ENCODE measurements at places on chromosomes 4 and X.
A peak's percentile ranks its signal among the peaks of the same experiment; 100 is the strongest.

- DNase-seq, result no peak
Observed at GRCh38 chrX:39965051-39965573, 132.6 kb downstream of the BCOR start.

GRCh38 chr4:6758728-6759127 lies 23.8 kb upstream of the KIAA0232 start:
- no peak for DNase-seq

DNA sequence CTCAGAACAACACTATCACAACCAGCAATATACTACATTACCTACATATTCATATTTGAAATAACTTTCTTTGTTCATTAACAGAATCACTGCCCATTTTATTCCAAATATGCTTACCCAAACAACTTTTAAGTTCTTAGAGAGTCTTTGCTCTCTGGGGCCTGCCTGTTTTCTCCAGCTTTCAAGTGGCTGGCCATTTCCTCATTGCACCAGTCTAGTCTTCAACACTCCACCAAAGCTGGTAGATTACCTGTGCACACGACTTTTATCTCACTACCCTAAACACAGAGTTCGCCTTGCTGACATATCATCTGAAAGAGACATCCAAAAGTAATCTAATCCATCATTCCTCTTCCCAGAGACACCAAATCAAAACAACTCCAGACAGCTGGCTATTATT lies 66.2 kb downstream of the PRDM5 start:
- DNase-seq, result no peak

GRCh38 chrX:150762258-150763165 lies 69.3 kb downstream of the MTMR1 start:
- DNase-seq, result no peak

GRCh38 chrX:119605464-119606279 lies 552 bp downstream of the NKRF start:
- DNase-seq, result peak; percentile 17

DNA sequence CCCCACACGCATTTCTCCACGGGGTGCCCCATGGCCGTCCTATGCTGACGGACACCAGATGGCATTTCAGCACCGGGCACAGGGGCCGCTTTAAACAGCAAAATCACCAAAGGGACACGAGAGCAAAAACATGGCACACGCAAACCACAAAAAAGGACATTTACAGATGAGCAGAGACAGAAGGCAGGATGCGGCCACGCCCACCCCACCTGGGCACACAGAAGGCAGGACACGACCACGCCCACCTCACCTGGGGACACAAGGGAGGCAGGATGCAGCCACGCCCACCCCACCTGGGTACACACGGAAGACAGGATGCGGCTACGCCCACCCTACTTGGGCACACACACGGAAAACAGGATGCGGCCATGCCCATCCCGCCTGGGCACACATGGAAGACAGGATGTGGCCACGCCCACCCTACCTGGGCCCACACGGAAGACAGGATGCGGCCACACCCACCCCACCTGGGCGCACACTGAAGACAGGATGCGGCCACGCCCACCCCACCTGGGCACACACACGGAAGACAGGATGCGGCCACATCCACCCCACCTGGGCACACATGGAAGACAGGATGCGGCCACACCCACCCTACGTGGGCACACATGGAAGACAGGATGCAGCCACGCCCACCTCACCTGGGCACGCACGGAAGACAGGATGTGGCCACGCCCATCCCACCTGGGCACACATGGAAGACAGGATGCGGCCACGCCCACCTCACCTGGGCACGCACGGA lies 69.1 kb downstream of the FAM53A start:
- DNase-seq, result no peak

DNA sequence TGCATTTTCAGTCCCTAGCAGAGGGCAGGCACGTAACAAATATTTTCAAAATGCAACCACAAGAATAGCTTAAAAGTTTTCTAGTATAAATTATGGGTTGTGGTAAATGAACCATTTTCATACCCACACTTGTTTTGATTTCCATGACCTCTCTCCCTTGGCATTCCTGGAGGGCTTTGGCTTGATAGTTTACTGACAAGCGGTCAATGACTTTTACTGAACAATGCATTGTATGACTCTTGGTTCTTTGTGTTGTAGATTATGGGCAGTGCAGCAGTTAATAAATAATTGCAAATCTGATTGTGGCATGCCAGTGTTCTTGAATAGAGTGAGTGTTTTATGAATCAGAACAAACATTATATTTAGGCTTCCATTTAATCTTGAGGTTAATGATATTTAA lies 285.2 kb upstream of the ARX start:
- no peak for DNase-seq

DNA sequence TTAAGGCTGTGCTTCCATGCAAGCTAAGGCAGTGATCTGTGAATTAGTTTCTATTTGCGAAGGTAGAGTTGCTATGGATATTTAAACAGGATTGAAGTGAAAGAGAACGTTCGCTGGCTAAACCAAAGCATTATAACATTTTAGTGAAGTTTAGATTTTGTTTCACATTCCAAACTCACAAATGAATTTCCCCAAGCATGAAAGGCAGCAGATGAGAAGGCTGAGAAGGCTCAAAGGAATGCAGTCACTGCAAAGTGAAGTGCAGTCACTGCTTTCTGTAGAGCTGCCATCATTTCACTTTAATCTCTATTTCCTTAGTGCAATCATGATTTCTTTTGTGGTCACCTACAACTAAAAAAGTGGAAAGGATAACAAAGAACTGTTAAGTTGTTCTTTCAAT lies 334.7 kb upstream of the NR3C2 start:
- no peak for DNase-seq

DNA sequence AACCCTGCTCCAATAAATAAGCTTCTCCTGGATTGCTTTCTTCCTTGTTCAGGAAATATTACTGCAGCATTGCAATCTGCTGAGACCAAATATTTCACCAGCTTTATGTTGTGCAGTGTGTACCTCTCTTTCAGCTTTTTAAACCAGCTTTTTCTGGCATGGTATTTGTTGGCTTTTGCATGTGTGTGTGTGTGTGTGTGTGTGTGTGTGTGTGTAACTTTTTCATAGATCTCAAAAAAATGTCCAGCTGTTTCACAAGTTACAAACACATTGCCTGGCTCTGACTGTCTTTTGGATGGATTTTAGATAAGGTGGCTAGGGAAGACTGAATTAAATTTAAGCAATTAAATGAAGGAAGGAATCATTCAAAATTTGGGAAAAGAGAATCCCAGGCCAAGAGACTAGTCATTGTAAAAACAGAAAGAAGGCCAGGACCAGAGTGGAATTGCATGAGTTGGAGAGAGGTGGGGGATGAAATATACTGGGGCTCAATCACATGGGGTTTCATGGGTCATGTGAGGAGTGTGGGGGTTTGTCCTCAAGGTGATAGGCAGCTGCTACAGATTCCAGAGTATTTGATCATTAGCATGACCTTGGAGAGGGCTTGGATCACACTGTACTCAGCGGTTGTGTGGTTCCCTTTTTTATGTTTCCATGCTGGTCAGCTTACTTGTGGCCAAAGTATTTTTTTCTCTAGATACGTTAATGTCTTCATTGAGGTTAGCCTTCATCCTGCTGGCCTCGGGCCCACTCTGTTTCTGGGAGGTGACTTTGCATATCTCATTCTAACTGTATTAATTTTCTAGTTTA lies 357.7 kb upstream of the BOD1L1 start:
- no peak for DNase-seq

DNA sequence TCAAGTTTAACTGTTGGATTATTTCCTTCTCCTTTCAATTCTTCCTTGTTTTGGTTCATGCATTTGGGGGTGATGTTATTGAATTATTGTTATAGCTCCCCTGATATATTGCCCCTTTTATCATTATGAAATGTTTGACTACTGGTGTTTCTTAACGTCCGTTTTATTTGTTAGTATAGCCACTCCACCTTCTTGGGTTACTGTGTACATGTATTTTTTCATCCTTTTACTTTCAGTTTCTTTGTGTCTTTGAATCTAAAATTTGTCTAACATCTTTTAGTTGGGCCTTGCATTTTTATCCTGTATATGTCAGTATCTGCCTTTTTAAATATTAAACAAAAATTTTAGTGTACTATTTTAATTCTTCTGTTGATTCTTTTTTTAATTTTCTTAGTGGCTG lies 88.7 kb downstream of the TNIP2 start:
- no peak for DNase-seq

DNA sequence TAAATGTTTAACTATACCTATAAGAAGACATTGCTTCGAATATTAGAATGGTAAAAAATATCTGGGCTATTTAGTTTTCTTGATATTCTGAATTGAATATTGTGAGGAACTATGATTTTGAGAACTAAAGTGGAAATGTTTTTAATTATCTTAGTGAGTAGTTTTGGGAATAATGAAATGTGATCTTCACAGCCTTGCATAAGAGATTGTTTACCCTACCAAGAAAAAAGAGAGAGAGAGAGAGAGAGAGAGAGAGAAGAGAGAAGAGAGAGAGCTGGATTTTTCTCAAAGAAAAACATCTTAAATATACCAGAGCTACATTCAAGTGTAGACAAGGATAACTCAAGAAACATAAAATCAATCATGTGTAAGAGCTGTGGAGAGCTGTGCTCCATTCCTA lies 148.7 kb upstream of the MAD2L1 start:
- no peak for DNase-seq

DNA sequence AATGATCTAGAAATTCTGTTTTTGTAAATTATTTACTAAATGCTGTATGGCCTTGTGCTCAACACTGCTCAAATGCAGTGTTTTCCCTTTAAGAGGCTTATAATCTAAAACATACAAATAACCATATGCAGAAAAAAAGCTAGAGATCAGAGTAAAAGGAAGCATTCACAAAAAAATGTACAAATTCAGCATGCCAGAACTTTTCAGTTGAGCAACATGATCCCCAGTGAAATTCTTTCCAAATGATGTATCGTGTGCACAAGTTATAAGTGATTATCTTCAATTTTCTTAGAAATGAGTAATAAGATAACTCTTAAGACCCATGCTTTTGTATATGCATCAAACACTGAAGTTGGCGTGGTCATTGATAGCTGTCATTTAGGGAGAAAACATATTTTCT lies 5.0 kb downstream of the GPC3 start:
- DNase-seq, result no peak

DNA sequence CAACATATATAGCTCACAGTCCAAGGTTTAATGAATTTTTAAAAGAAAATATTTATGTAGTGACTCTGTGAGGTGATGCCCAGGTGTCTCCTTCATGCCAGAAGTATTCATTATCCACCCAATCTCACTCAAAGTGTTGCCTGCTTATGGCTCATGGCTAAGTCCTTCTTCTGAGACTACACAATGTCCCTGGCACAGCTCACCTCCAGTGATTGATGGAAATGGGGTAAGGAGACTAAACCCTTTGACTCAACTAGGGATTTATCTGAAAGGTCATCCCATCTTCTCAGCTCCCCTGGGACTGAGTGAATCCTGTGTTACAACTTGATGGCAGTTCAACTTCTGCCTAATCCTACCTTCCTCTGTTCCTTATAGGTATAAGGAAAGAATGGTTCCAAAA lies 74.2 kb downstream of the FAM13A start:
- no peak for DNase-seq

DNA sequence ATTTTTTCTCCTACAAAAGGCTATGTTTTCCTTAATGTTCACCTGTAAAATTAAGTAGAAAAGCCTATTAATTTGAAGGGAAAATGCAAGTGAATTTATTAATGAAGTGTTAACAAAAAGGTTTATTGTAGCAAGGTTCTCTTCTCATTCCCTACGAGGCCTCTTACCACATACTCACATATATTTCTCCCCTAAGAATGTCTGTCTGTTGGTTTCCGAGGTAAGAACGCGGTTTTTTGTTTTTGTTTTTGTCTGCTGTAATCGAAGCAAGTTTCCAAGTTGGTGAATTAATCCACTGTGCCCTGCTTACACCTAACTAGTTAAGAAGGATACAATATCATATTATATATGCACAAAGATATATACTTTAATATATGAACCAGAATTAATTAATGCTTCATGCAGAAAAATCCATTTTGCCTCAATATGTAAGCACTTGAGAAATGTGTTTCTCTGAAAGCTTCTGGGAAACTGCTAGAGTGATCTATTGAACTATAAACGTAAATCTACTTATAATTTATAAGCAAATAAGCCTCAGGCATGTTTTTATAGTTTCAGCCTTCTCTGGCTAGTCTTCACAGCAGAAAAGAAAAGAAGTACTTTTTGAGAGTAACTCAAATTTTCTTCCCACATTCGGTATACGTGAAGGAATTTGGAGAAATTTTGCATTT lies 120.8 kb downstream of the EGF start:
- no peak for DNase-seq

DNA sequence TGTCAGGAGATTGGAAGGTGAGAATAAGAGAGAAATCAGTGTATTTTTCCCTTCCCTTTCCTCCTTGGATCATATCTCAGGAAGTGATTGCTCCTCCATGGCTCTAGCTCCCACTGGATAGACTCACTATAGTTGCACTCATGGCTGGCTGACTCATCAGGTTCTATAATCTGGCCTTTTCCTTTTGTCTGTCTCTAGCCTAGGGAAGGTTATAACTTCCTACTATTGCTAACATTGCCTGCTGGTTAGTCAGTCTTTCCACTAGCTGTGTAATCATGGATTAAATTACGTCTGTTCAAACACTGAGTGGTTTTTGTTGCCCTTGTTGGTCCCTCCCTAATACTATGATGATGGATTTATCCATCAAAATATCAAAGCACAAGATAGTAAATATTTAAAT lies 195.5 kb upstream of the VEGFC start:
- DNase-seq, result no peak

DNA sequence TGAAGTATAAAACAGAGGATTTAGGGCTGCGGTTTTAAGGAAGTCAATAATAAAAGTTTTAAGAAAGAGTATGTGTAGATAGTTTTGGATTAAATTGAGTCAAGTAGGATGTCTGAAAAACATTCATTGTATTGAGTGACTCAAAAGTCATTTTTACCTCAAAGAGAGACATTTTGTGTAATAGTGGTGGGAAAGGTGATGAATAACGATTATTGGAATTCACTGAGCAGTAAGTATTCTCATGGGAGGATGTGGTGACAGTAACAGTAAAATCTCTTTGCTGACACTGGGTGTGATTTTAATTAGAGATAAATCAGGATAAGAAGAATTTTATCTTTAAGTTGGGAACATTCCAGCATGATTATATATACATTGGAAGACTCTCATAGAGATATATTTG lies 233.6 kb downstream of the PDHA2 start:
- no peak for DNase-seq

- no peak for DNase-seq
Observed at GRCh38 chrX:133559909-133560308, 144.6 kb upstream of the GPC4 start.

GRCh38 chr4:150126201-150126863 lies 48.1 kb downstream of the DCLK2 start:
- DNase-seq, result no peak

- DNase-seq, result no peak
Observed at GRCh38 chr4:76197971-76198410, 15.6 kb downstream of the SCARB2 start.

DNA sequence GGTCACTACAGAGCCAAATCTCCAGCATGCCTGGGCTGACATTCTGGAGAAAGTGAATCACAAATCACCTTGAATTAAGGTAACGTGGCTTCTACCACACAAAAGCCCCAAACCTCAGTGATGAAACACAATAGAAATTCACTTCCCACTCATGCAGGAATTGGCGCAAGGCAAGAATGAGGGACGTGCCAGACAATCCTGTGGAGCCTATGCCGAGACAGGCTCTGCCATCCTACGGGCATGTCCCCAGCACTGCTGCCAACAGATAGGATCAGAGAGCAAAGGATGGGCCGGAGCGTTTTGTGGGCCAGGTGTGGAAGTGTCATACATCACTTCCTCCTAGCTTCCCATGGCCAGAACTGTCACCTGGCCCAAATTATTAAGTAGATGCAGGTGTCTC lies 118.0 kb downstream of the IRF2 start:
- DNase-seq, result no peak
